ENCODE measurements at places on chromosomes 12 and 14.

DNA sequence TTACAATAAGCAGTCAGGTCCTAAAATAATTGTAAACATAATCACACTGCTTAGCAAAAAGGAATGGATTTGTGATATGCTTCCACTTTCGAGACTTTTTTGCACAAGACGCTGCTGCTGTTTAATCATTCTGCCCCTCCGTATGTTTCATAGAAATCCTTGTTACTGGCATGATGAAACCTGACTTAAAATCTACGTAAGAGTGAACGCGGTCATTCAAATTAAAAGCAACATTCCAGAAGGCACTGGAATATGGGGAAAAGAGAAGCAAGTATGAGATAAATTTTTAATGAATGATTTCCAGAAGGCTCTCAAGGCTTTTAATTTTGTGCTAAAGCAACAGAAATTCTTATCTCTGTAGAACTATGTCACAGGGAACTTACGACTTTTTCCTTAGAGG is 1.1 kb downstream of the CNIH1 start:
- DNase-seq: no peak

- no peak for DNase-seq
Observed at GRCh38 chr14:48193893-48194292, 518.5 kb upstream of the MDGA2 start.

DNA sequence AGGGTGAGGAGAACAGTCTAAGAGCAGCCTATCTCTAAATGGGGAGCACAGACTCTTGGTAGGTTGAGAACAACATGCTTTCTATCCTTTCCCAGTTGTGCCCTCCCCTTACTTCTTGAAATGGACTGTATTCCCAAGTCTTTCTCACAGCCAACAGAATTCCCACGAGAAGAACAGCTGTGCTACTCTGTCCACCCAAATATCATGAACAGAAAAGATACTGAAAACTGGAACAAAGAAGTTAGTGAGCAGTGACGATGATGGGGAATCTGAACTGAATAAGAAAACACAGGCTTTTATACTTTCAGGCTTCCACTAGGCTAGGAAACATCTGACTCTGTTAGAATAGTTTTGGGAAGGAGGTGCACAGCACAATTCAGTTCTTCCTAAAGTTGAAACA is 3.4 kb downstream of the NACA start:
- no peak for DNase-seq

DNA sequence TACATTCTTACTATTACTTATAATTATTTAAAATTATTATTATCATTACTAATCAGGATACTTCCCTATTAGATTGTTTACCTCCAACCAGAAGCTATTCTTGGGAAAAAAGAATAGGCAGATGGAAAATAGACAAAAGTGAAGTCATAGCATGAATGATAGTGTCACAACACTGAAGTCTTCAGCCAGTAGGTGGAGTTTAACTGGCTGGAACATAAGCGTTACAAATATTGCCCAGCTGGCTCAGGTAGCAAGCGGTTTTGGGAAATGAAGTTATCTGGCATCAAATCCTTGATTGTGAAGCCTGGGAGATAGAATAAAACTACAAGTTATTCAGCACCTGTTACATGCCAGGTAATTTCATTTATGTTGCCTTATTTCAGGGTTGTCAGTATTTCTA is 762.9 kb downstream of the C12orf50 start:
- DNase-seq: no peak

DNA sequence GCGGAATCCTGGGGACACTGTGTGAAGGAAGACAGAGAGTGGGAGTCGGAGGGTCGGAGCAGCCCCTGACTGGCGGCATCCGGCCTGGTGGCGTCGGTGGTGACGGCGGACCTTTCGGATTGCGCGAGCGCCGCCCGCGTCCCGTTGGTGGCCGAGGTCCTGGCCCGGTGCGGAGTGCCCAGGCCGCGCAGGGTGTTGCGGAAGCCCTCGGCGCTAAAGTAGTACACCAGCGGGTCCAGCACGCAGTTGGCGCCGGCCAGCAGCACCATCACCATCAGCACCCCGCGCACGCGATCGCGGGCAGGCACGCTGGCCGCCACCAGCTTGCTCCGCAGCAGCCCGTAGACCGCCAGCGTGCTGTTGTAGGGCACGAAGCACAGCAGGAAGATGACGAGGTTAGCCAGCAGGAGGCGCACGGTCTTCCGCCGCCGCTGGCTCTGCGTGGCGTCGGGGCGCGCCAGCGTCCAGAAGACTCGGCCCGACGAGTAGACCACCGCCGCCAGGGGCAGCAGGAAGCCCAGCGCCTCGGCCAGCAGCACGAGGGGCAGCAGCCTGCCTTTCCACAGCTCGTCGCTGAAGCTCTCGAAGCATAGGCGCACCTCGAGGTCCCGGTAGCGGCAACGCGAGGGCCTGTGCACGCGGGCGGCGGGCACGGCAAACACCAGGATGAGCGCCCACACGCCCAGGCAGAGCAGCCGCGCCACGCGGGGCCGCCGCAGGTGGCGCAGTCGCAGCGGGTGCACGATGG is 13.1 kb upstream of the CHD4 start:
- DNase-seq: no peak

- DNase-seq: no peak
Observed at GRCh38 chr12:52517888-52518287, 2.3 kb downstream of the KRT5 start.

GRCh38 chr12:125402874-125403789 is 337.9 kb downstream of the AACS start:
- no peak for DNase-seq

- DNase-seq: no peak
Observed at GRCh38 chr12:74985986-74986319, 223.7 kb downstream of the KCNC2 start.

GRCh38 chr12:109892748-109893147 is 7.3 kb upstream of the TCHP start:
- no peak for DNase-seq

DNA sequence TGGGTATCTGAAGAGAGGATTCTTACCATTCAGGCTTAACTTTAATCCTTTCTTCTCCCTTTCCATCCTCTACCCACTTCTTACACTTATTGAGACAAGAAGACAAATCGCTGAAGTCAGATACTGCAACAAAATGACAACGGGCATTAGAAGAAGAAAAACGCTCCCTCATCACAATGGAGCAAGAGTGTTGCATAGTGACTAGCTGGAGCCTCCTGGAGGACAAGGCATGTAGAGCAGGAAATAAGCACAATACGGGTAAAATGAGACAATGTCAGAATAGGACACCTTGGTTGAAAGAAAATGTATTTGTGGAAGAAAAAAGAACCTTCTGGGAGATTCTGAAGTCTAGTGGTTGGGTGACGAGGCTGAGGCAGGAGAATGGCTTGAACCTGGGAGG is 501.0 kb downstream of the RERGL start:
- DNase-seq: no peak

- no peak for DNase-seq
Observed at GRCh38 chr14:73757381-73757780, 43.2 kb upstream of the PNMA1 start.

GRCh38 chr14:20343862-20344220 is 406 bp downstream of the PARP2 start:
- no peak for DNase-seq

GRCh38 chr12:26523708-26524150 is 309.3 kb downstream of the ITPR2 start:
- DNase-seq: peak; percentile 75

GRCh38 chr12:130973109-130973508 is 19.4 kb downstream of the ADGRD1 start:
- DNase-seq: no peak

GRCh38 chr12:130804216-130804615 is 34.8 kb downstream of the STX2 start:
- DNase-seq: no peak

GRCh38 chr12:45990468-45991283 is at the start of gene SCAF11:
SCAF11 (minus strand) TSS chr12:45990574; CDS start chr12:45964167, 26,407 bp downstream.
- DNase-seq: peak; percentile 99

DNA sequence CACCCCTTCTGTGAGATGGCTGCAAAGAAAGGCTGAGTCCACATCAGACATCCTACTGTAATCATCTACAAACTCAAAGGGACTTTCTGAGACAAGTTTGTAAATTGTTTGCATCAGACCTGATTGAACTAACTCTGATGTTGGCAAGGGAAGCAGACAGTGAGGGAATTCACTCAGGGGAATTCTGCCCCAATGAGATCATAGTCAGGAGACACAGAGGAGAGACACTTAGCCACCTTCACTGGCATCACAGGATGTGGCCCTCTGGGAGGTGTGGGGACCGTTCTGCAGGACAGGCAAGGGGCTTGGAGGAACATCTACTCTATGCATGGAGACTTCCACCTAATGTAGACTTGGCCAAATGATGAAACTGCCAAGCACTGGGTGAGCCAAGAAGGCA is 70.7 kb upstream of the DDX11 start:
- DNase-seq: no peak

GRCh38 chr12:115871714-115872113 is 405.8 kb downstream of the MED13L start:
- no peak for DNase-seq

- DNase-seq: no peak
Observed at GRCh38 chr12:78101113-78101876, 270.6 kb downstream of the NAV3 start.

GRCh38 chr14:32150392-32150791 is 51.5 kb upstream of the RNU6-7 start:
- DNase-seq: no peak

DNA sequence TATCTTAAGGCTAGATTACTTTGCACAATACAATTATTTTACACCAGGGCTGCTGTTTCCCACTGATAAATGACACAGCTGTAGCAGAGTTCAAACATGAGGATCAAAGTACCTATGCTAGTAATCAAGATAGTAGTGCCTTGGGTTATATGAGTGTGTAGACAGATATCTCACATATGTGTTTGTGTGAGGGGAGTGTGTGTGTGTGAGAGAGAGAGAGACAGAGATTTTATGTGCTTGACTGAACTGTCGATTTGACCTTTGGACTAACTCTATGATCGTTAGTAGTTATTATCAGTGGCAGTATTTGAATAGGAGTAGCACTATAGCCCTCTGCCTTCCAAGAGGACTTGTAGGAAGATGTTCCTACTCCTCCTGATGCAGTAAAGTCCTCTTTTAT is 15.5 kb downstream of the PLEKHA5 start:
- DNase-seq: no peak

- DNase-seq: no peak
Observed at GRCh38 chr12:26277506-26278246, 82.3 kb downstream of the SSPN start.

DNA sequence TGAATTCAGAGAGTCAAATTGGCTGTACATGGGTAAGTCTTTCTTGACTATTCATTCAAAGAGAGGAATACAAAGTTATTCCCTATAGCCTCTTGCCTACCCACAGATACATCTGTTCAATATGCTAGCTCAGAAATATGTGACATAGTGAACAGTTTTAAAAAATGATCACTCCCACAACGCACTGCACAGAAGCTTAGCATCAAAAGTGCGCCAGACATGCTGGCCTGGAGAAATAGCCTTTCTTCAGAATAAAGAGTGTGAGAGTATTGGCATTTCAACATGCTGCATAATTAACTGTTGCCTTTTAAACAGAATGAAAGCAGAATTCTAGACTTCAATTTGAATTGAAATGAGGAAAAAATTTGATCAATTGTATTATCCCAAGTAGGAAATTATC is 27.0 kb downstream of the GPR19 start:
- DNase-seq: no peak

- DNase-seq: peak; percentile 92
Observed at GRCh38 chr12:10721651-10722501, 1.2 kb downstream of the YBX3 start.

DNA sequence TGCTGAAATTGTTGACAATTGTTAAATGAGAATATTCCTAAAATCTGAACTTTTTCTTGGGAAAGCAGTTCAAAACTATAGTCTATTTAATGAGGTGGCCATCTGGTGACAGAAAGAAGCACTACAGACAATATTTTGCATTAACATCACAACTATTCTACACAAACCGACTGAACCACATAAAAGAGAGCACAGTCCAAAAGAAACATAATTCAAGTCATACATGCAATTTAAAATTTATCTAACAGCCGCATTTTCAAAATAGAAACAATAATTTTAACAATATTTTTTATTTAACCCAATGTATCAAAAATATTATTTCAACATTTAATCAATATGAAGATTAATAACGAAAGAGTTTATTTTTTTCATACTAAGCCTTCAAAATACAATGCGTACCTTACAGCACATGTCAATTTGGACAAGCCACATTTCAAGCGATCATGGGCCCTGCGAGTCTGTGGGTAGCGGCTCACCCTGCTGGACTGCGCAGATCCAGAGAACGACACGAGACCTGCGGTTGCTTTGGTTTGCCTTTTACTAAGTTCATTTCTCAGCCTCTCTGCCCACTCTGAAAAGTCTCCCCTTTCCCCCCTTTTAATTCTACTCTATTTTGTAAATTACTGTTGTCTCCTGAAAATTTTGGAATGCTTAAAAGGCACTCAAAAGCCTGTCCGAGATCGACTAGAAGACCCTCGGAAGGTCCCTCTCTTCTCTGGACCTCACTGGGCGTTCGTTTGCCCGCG is 947 bp upstream of the LRRC9 start:
- no peak for DNase-seq

DNA sequence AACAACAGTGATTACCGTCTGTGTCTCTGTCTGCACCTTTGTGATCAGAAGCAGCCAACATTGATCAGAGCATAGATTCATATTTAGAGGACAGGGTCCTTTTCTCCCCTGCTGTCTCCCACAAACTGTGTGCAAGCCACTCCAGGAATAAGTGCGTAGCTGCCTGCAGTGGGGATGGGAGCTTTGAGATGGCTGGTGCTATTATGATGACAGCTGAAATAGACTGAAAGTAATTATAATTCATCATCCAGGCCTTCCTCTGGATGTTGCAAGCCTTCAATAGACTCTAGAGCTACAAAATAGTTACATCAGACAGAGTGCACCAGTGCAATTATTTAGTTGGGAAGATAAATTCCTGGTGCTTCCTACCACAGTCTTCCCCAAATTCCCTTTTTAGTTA is 68.1 kb downstream of the BORCS5 start:
- DNase-seq: no peak

- DNase-seq: peak; percentile 54
Observed at GRCh38 chr12:94571556-94571955, 78.8 kb downstream of the TMCC3 start.

GRCh38 chr12:113926788-113927187 is 39.3 kb downstream of the RBM19 start:
- no peak for DNase-seq

DNA sequence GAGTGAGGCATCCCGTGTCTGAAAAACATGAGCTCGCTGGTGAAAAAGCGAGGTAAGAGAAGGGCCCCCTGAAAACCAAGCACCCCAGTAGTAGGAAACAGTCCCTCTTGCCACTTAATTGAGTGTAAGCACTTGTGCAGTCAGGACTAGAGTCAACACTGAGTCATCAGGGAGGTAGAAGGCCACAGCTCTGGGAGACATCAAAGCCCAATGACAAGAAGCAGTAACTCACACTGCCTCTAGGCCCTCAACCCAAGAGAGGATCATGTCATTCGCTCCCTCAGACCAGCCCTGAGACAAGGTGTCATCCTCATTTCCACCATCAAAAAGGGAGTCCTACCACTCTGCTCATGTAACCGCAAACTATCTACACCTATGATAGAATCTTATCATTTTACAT is 17.8 kb downstream of the POMT2 start:
- DNase-seq: peak; percentile 42
